ENCODE measurements at places on chromosomes 16 and 17.

GRCh38 chr16:82340531-82340930 is 170.5 kb upstream of the MPHOSPH6 start:
- DNase-seq, result no peak

DNA sequence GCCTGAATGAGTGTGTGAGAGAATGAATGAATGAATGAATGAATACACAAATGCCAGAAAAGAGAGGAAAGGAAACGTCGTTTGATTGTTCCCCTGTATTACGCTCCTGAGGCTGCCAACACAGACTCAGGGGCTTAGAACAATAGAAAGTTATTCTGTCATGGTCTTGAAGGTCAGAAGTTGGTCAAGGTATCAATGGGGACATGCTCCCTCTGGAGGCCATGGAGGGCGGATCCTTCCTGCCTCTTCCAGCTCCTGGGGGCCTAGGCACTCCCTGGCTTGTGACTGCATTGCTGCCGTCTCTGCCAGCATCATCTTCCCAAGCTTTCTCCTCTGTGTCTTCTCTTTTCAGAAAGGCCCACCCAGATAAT is 1.5 kb upstream of the SLC38A8 start:
- no peak for DNase-seq

DNA sequence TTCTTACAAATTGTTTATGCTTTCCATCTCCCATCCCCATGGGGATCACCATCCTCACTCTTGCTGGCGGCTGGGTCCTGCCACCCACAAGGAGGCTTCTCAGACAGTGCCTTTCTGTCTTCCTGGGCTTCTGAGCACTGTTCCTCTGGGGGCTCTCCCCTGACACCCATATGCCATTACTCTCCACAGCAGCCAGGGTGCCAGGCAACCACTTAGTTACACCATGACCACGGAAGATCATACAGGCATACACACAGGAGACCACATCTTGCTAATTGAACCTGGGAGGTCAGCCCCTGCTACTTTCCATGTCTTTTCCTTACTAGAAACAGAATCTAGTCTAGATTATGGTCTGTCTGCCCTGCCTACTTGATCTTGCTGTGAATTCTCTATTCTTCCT is 27.7 kb upstream of the HS3ST2 start:
- no peak for DNase-seq

DNA sequence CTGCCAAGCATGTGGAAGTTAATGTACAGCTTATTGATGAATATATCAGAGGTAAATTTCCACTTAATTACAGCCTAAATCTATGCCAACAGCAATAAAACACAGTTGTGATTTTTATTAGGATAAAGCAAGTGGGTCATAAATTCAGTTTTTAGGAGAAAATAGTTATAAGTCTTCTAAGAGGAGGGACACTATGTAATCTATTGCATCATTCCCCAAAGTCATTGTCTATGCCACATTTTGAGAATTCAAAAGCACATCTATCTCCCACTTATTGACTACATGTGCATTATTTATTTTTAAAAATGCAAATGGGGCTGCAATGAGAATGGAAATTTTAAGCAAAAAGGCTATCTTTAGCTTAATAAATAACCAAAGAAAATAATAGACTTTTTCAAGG is 23.7 kb upstream of the NSRP1 start:
- DNase-seq, result no peak

DNA sequence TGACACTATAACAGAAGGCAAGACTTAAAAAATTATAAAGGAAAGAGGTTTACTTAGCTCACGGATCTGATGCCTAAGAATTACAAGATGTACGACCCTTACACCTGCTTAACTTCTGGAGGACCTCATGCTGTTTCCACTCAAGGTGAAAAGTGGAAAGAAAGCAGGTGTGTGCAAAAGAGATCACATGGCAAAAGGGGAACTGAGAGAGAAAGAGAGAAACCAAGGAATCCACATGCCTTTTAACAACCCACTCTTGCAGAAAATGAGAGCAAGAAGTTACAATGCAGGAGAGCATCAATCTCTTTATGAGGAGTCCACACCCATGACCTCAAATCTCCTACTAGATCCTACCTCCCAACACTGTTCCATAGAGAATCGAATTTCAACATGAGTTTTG is 2382.2 kb downstream of the TP53TG3F start:
- no peak for DNase-seq

DNA sequence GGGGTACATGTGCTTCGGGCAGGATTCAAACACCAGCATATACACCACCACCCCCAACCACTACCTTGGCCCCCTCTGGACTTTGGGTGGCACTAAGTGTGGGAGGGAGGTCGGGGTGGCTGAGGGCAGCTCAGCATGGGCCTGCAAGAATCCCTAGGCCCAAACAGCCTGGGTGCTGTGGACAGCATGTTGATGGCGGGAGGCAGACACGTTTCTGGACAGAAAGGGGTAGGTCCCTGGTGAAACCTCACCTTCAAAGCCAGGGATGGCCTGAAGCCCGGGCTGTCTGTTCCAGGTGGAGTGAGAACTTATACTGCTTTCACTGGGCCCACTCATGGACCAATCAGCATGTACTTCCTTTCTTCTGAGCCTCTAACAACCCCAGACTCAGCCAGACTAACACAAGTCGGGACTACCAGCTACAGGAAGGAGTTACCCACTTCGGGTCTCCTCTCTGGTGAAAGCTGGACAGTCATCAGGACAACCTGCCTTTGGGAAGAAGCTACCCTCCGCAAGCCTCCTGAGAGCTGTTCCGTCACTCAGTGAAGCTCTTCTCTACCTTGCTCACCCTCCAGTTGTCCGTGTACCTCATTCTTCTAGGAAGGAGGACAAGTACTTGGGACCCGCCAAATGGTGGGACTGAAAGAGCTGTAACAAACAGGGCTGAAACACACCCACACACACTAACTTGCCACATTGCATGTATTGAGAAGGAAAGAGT is 203.0 kb downstream of the CPPED1 start:
- no peak for DNase-seq

GRCh38 chr17:65588181-65588808 is 26.8 kb upstream of the AXIN2 start:
- DNase-seq, result no peak

DNA sequence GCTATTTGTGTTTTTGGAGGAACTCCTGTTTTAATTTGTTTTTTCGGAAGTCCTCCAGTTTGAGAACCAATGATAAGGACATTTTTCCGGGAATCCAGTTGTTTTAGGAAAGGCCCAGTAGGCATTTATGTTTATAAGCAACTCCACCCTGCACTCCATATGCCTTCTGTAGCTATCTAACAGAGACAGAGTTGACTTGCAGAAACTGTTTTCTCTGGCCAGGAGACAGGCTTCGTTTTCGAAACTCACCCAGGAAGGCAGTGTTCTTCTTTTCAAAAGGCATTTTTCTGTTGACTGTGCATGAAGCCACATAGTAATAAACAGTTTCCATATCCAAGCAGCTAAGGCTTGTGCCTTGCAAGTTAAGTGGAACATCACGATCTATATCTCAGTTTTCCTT is 587.1 kb downstream of the WWOX start:
- DNase-seq, result no peak

- DNase-seq, result no peak
Observed at GRCh38 chr16:68972720-68973119, 129.4 kb downstream of the TANGO6 start.

DNA sequence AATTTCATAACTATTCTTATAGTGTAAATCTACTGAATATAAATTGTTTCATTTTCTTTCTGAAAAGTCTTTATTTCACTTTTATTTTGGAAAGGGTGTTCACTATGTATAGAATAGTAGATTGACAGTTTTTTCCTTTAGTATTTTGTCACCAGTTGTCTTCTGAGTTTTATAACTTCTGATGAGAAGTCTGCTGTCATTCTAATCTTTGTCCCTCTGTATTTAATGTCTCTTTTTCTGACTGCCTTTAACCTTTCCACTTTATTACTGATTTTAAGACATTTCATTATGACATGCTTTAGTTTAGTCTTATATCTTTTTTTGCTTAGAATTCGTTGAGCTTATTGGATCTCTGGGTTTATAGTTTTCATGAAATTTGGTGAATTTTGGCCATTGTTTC is 166.9 kb downstream of the FTO start:
- DNase-seq, result no peak

- no peak for DNase-seq
Observed at GRCh38 chr17:65799869-65800268, 238.4 kb upstream of the AXIN2 start.

- DNase-seq, result peak; percentile 39
Observed at GRCh38 chr17:7523033-7523432, 25.8 kb upstream of the TNFSF12 start.

DNA sequence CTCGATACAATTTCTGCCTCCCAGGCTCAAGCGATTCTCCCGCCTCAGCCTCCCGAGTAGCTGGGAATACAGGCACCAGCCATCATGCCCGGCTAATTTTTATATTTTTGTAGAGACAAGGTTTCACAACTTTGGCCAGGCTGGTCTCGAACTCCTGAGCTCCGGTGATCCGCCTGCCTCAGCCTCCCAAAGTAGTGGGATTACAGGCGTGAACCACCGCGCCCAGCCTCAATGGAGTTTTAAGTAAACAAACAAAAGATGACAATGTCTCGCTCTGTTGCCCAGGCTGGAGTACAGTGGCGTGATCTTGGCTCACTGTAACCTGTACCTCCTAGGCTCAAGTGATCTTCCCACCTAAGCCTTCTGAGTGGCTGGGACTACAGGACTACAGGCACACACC is 52.6 kb upstream of the TRAP1 start:
- no peak for DNase-seq

DNA sequence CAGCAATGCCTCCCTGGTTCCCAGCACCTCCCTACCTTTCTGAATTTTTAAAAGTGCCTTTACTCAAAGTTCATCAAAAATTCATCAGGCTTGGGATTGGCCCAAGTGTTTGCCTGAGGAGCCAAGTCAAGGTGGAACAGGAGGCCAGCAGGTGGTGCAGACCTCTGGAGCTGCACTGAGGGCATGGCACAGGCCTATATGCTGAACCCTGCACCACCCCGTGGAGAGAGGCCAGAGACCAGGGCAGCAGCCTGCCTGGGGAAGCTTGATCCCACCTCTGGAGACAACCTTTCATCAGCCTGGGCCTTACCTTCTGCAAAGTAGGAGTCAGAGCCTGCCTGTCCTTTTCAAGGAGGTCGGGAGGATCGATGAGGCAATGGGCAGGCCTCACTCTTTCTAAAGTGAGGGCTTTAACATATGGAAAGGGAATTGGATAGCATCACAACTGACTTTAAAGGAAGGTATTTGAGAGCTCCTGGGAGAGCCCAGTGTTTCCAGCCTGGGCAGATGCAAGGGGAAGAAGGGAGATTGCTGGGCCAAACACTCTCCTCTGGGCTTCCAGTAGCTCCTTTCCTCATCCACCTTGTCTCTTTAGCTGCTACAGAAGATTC is 31.8 kb upstream of the TMEM132E start:
- no peak for DNase-seq

GRCh38 chr17:17567631-17568030 is 23.9 kb downstream of the PEMT start:
- no peak for DNase-seq

DNA sequence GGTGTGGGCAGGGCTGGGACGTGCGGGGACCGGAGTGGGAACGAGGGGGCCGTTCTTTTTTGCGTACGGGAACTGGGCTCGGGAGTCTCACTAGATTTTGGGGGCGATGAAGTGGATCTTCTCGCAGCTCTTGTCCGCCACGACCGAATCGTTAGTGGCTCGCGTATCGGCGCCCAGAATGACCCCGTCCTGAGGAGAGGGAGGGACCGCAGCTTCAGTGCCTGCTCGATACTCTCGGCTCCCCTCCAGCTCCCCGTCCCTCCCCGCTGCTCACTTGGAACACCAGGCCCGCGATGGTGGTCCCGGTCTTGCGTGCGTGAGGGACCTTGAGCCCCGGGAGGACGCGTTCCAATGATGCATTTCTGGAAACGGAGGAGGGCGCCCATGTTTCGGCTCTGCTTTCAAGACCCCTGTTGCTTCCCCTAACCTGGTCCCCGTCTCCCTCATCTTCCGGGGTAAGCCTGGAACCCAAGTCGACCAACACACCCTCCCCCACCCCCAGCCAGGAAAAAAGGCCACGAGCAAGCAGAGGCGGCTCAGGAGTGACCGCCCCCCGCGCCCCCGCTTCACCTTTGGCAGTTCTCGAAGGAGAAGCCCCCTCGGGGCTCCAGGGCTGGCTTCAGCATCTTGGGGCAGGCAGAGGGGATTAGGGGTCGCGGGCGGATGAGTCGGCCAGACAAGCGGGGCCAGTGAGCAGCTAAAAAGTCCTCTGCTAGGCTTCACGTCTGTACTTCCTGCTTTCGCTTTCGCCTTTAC is at the start of gene PSMB10:
Gene PSMB10 (minus strand): TSS at position 727 of the 756 bp plus-strand sequence. CDS start 101 bp downstream, at position 626.
- DNase-seq, result no peak

DNA sequence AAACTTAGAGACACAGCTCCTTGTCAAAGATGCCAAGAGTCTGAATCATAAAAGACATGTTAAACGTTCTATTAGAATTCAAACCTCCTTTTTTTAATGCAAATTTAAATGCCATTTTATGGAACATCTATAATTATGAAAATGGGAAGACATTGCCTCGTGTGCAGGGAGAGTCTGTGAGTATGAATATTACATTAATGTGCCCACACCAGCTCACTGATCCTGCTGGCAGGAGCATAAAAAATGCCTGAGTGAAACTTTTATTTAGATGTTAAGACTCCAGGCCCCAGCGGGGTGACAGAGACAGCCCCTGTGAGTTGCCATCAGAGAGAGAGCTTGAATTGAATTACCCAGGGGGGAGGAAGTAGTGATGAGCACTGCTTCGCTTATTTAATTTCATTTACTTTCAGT is 84.8 kb downstream of the SNX11 start:
- no peak for DNase-seq

DNA sequence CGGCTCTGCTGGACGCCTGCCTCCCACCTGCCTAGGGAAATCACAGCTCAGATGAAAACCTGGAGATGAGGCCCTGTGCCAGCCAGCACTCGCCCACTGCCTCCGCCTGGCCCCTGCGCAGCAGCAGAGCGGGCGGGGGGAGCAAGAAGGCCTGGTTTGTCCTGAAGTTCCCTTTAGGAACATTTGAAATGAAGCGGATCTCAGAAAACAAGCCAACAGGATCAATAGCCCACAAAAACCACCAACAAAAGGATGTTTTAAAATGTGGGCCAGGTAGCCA is 48.0 kb downstream of the RBFOX3 start:
- DNase-seq, result no peak

- no peak for DNase-seq
Observed at GRCh38 chr17:43644081-43644480, 17.6 kb downstream of the MEOX1 start.

- no peak for DNase-seq
Observed at GRCh38 chr16:84827897-84828296, 8.1 kb downstream of the CRISPLD2 start.

- DNase-seq, result no peak
Observed at GRCh38 chr17:68514831-68515635, 2.8 kb downstream of the PRKAR1A start.

Data from central memory CD8-positive, alpha-beta T cell (primary cell).